ENCODE measurements at places on chromosomes 4 and X.
A peak's percentile ranks its signal among the peaks of the same experiment; 100 is the strongest.

GRCh38 chr4:165737309-165737972 lies 135.6 kb upstream of the TLL1 start:
- no peak for DNase-seq

DNA sequence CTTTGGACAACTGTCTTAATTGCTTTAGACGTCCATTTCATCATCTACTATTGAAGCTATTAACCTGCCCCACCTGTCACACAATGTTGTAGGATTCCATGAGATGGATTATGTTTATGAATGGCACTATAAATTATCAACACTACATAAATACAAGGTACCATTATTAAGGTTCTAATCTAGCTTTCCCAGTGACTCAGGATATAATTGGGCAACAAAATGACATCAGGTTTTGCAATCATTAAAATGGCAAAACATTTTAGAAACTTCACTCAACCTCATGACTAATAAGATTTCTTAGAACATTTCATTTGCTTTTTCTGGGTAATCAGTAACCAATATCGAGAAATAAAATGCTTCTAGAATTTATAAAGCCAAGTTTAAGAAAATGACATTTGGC lies 9.2 kb downstream of the HOPX start:
- DNase-seq, result peak; percentile 95

DNA sequence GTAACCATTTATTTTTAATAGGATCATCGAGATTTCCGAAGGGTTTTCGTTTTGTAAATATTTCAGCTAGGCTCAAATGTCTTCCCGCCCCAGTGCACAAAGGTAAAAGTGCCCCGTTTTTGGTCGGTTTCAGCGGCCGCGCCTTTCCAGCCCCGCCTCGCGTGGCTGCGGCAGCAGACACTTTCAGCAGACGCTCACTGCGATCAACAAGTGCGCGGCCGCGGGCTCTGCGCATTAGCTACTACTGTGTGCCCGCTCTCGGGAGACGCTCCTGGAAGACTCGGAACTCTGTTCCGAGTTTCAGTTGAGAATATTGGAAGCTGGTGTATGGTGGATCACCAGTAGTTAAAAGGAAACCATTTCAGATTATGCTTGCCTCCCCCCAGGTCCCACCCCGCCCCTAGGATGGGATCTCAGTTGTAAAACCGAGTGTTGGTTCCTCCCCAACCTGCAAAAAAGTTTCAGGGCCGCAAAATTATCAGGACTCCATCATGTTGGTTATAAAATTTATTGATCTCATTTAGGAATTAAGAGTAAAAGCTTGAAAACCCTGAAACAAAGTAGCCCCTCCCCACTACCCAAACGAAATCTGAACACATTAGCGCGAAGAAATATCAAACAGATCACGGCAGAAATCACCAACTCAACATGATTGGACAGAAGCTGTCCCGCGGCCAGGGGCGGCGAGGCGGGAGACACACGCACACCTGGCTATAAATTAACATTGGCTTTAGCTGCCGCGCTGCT lies 2.2 kb downstream of the SOX3 start:
- DNase-seq, result no peak

DNA sequence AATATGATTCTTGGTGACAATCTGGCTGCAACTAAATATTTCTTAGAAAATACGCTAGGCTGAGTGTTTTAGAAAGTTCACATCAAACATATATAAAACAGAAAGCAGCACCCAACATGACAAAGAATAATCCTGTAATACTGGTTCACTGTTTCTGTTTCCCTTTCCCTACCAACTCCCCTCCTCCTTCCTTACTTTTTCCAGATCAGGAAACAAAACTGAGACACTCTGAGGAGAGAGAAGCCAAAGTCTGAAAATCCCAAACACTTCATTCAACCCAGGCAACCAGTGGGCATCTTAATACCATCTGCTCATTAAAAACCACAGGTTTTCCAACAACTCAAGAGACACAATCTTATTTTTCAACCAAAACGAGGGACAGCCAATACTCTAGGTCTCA lies 160.4 kb upstream of the MAP3K15 start:
- no peak for DNase-seq

GRCh38 chr4:69843932-69844331 lies 16.0 kb downstream of the SULT1E1 start:
- no peak for DNase-seq

DNA sequence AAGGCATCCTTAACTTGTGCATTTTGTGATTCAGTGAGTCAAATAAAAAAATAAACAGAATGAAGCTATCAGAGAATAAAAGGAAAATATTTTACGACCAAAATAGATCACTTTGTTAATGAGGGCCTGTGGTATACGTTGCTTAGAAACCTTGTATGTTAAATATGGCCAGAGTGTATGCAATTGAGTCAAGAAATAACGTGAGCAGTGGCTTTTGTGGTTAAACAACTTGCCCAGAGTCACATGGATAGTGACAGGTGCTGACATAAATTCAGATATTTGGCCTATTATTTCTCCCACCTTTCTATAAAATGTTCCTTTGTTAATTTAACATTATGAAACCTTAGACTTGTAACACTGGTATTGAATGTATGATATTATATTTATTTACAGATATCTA lies 393.4 kb downstream of the PABPC4L start:
- no peak for DNase-seq

DNA sequence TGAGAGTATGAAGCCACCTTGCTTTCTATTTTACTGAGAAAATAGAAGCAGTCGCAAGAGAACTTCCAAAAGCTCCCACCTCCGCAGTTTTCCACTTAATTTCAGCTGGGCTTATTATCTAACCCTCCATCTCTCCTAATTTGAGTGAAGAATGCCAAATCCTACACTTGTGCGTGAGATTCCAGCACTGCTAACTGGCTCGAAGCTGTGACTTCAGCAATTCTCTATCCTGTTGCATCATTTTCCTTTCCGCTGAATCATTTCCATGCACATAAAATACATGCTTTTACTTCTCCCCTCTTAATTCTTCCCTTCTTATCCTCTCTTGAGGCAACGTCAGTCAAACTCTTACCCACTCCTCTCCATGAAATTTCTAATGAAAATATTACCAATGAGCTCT lies 189.5 kb downstream of the GASK1B start:
- DNase-seq, result no peak
